ENCODE measurements at places on chromosomes 7 and 10.

- no peak for DNase-seq
These were observed 194.4 kb upstream of the C7orf33 start for GRCh38 chr7:148395990-148396716.

- DNase-seq: no peak
These were observed 269.8 kb upstream of the HGF start for GRCh38 chr7:82039621-82040020.

DNA sequence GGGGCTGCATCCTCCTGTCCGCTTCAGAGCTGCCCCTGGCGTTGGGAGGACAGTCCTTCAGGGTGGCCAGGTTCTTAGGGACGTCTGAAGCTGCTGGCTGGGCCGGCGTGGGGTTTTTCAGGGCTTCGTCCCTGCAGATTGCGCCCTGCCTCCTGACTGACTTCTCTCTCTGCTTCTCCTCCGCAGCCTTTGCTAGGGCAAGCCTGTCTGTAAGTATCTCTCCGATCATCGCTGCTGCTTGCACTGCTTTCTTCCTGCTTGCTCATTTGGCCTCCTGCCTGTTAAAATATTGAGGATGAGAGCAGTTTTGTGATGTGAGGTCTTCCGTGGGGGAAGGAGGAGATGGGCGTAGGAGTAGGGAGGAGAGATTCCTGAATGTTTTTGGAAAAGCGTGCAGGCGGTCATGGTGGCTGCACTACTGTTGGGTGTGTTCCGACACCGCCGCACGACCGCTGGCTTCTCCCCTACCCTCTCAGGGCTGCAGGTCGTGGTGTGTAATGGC is 25.3 kb downstream of the PFKFB3 start:
- no peak for DNase-seq

GRCh38 chr7:80611779-80612178 is 26.7 kb upstream of the CD36 start:
- DNase-seq: no peak

- DNase-seq: no peak
These were observed 107.0 kb upstream of the AKR1E2 start for GRCh38 chr10:4719036-4719435.

DNA sequence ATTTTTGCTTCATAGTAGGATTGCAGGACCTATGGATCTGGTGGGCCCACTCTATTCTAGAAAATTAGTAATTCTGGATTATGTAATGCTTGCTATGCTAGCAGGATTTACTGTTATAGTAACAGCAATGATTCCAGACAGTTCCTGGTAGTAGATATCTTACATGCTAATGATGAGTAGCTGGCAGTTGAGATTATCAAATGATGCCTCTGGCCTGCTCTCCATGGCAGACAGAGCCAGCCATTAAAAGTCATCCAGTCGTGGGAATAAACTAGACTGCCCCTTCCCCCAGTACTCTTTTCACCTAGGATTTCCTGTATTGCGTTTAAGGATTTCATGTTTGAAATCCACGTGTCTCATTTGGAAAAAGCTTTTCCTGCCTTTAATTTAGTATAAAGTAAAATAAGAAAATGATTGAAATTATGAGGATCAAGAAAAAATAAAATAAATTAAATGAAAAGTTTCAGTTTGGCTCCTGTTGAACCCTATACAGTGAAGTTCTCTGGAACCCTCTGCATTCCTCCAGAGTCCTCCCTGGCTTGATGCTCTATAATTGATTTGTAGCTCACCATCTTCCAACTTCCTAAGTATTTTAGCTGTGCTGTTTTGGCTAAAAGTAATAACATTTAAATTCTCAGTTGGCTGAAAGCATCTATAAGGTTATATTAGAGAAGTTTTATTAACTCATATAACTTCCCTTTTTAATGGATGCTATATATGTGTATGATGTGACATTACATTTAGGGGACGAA is 14.6 kb downstream of the UMAD1 start:
- DNase-seq: no peak

- DNase-seq: no peak
These were observed 357.0 kb downstream of the RNLS start for GRCh38 chr10:88226071-88226659.

- DNase-seq: no peak
These were observed 37.8 kb downstream of the HERPUD2 start for GRCh38 chr7:35657125-35657524.
